ENCODE measurements at places on chromosomes 4 and X.
A peak's percentile ranks its signal among the peaks of the same experiment; 100 is the strongest.

GRCh38 chrX:154548028-154548316 lies 552 bp downstream of the IKBKG start:
- DNase-seq = no peak

GRCh38 chr4:37685161-37685822 lies 884 bp downstream of the RELL1 start:
- DNase-seq = no peak

DNA sequence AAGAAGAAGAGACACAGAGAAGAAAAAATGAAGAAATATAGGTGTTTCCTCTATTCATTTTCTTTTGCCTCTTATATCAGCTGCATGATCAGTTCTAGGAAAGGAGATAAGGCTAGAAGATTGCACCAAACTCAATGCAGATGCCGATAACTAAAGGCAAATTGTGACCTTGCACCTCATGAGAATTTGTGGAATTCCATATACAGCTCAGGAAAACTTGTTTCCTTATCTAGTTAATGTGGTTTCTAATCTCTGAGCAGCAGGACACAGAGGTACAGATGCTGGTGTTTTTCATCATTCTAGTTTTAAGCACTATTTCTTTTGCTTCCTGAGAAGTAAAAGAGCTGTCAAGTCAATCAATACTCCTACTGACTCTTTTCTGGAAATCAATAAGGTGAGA lies 104.6 kb upstream of the NWD2 start:
- no peak for DNase-seq

GRCh38 chrX:57367649-57368048 lies 81.1 kb downstream of the FAAH2 start:
- no peak for DNase-seq

DNA sequence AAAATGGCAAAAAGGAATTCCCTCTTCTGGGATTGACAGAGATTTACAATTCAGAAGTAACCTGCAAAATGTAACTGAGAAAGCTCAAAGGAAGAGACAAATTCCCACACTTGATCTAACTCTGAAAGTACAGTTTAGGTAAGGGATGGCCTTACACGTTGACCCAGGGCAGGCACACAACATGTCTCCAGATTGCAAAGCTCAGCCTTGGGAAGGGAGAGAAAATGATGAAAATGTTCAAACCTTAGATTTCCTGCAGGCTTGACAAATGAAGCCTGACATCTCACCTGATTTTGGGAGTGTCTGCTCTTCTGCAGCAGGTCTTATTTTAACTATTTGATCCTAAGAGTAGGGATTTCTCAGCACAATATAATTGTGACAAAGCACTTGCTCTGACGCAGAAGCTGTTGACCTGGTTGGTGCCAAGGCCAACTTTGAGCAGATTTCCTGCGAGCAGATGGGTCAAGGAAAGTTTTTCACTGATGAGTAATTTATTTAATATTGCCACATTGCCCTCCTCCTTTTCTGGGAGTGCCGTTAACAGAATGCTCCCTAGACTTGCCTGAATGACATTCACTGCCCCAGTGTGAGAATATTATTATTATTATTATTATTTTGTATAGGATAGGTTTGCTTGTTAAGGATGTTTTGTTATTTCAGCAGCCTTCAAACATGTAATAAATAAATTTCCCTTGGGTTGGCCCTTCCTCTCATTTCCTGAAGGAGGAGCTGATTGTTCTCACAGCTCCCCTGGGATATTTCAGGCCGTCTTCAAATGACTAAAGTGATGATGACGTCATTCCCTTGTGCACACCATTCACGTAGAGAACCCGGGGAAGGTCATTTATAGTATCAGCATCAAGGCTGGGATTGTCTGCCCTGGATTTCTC lies 157.1 kb downstream of the VEGFC start:
- no peak for DNase-seq

- DNase-seq = no peak
These were observed 5.6 kb downstream of the QRFPR start for GRCh38 chr4:121375262-121375661.

- no peak for DNase-seq
These were observed 73.1 kb downstream of the FBXO8 start for GRCh38 chr4:174210354-174210753.

DNA sequence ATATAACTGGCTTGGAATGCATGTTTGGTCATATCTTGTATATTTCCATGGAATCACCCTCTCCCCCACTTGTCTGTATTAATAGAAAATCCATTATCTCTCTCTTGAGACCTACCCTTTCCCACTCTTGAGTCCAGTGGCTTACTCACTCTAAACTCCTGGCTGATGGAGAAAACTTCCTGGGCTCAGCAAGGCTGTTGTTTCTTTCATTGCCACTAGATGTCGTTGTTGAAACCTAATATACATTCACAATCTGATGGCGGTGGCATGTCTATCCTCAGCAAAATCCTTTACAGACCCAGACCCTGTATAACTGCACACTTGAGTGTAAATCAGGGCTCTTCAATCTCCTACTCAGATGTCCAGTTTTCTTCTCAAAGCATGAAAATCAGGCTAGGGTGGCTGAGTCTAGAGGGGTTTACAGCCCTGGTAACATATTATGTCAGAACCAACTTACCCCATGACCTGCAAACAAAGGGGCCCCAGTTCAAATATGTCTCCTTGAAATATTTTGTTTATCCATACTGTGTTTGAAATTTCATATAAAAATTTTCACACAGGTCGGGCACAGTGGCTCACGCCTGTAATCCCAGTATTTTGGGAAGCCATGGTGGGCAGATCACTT lies 70.0 kb upstream of the FAM241A start:
- peak; percentile 36 for DNase-seq

DNA sequence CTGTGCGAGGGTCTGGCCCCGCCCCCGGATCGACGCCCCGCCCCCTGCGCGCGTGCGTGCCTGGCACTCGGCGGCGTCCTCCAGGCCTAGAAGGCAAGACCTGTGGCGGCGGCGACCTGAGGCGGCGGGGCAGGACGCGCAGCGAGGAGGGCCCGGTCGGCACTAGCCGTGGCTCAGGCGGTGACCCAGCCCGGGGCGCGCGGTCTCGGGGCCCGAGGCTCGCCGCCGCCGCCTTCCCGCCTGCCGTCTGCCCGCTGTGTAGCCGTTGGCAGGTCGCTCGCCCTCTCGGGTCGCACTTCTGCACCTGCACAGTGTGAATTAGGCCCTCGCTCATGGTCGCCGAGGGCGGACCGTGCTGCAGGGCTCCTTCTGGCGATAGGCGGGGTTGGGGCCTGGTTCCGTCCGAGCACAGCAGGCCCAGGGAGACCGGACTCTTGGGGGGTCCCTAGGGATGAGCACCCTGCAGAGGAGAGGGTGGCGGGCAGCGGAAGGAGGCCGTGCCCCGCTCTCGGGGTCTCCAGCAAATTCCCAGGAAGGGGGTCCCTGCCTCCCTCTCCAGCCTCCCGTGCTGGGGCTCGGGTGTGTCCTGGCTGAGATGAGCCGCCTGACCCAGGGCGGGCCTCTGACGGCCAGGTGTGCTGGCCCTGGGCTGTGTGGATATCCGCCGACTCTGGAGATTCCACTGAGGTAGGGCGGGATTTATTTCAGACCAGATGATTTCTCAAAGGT lies 557 bp upstream of the FAM53A start:
- DNase-seq = no peak

GRCh38 chr4:109691411-109691920 lies 11.8 kb downstream of the CASP6 start:
- no peak for DNase-seq

GRCh38 chr4:178556796-178557195 lies 1114.6 kb upstream of the AGA start:
- DNase-seq = no peak

- no peak for DNase-seq
These were observed 54.9 kb downstream of the COL4A5 start for GRCh38 chrX:108494406-108495090.

DNA sequence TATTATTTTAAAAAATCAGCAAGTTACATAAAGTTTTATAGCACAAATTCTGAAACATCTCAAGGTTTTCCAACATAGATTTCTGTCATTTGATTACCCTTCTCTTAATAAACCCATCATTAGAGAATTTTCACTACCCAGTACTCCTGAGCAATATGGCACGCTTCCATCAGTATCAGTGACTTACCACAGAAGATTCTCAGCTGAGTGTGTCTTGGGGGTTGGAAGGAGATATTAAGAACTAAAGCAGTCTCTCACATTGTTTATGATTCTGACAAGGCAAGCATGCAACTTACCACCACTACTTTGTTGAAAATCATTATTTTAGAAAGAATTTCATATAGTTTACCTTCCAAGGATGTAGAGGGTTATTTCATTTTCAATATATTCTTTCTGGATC lies 67.7 kb downstream of the INPP4B start:
- DNase-seq = no peak

DNA sequence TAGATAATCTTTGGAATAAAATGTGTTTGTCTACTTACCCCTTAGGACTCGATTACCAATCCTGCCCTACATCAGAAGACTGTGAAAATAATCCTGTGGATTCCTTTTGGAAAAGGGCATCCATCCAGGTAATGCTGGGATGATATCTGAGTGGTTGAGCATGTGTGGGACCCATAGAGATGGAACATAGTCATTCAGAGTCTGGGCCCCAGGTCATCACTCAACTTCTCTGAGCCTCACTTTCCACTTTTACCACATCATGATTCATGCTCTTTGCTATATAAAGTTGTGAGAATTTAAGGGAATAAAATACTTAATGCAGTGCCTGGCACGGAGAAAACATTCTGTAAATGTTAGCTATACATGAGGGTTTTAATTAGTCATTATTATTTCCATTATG lies 8.9 kb downstream of the BST1 start:
- DNase-seq = no peak

- DNase-seq = no peak
These were observed 374.1 kb downstream of the FAT4 start for GRCh38 chr4:125688841-125689240.

GRCh38 chr4:166198516-166199310 lies 325.7 kb downstream of the TLL1 start:
- no peak for DNase-seq

DNA sequence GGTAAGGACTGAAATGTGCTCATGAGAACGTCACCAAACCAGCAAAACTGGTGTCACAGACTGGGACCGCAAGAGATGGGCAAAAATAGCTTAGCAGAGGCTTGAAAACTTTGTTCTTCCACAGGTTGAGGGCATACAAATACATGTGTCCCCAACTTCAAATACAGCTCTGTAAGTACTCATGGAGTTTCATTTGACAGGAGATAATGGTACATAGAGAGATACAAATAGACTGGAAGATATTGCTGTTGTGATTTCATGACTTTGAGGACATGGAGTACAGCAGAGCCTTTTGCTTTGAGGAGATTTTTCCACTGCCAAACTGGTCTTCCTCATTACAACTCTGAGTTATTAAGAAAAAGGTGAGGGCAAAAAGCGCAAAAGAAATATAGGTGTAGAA lies 70.7 kb downstream of the STX18 start:
- no peak for DNase-seq

GRCh38 chr4:110034026-110034393 lies 121.3 kb downstream of the EGF start:
- DNase-seq = peak; percentile 48

GRCh38 chr4:41175794-41176193 lies 38.5 kb downstream of the APBB2 start:
- DNase-seq = no peak

GRCh38 chrX:113868711-113869110 lies 715.2 kb upstream of the HTR2C start:
- DNase-seq = no peak

DNA sequence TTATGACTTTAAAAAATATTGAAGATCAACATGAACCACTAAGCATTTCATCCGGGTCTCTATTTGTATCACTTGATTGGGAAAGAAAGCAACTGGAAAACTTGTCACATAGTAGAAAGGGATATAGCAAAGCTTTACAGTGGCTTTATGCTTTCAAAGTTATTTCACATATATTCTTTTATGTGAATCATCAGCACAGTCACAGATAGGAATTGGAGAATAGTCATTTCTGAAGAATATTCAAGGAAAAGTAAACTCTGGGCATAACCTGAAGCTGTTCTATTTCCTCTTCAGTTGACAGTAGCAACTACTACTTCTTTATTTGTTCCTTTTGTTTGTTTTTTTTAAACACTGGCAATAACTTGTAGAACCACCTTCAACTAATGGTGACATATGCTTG lies 50.5 kb downstream of the MND1 start:
- DNase-seq = no peak

DNA sequence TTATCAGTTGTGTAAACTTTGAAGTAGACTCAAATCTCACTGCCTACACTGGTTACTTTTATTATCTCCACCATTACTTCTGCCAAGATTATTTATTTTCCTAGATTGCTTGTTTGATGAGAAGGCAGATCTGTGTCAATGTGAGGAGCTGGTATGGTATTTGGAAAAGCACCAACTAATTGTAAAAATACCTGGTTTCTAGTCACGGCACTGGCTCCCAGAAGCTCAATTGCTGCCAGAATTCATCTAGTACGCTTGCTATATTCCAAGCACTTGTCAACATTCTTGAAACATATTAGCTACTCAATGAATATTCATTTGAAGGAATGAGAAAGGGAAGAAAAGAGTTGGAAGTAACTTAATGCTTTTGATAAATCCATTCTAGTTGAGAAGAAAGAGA lies 1376.8 kb upstream of the ADGRL3 start:
- no peak for DNase-seq

- no peak for DNase-seq
These were observed 11.8 kb downstream of the TMEM31 start for GRCh38 chrX:103722505-103722904.

DNA sequence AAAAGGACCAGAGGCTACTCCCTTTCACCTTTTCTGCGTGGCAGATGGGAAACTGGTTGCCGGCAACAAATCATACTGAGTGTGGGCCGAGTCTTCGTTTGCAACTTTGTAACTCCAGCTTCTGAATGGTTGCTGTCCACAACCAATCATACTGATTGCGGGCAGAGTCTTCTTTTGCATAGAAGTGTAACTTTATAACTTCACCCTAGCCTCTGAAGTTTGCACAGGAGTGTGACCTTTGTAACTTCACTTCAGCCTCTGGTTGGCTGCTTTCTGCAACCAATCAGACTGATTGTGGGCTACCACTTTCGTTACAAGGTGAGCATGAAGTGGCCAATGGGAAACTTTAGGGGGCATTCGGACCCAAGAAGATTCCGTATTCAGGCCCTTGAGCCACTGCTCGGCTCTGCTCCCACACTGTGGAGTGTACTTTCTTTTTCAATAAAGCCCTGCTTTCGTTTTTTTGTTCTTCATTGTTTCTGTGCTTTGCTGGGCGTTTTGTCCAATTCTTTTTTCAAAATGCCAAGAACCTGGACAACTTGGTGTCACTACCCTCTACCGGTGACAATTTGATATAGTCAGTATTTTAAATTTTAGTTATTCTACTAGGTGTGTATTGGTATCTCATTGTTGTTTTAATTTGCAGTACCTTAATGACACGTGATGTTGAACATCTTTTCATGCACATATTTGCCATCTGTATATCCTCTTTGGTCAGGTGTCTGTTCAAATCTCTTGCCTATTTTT lies 9.0 kb upstream of the PAGE5 start:
- no peak for DNase-seq

GRCh38 chr4:187238646-187239045 lies 515.0 kb upstream of the FAT1 start:
- DNase-seq = no peak

DNA sequence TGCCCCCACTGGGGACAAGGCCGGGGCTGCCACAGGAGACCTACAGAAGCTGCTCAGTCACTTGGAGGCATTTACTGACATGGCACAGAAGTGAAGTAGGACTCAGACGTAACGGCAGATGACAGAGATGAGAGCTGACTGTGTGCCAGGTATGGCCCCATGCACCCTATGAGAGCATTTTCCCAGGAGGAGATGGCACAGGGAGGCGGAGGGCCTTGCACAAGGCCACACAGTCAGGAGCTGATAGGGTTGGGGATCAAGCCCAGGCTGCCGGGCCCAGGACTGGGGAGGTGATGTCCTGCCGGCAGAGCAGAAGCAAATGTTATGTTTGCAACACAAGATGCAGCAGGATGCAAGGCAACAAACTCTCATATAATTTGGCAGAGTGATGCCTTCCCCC lies 34.1 kb downstream of the NAT8L start:
- no peak for DNase-seq
